GM20000 (cell line): ENCODE measurements at places on chromosomes 16 and 17.

DNA sequence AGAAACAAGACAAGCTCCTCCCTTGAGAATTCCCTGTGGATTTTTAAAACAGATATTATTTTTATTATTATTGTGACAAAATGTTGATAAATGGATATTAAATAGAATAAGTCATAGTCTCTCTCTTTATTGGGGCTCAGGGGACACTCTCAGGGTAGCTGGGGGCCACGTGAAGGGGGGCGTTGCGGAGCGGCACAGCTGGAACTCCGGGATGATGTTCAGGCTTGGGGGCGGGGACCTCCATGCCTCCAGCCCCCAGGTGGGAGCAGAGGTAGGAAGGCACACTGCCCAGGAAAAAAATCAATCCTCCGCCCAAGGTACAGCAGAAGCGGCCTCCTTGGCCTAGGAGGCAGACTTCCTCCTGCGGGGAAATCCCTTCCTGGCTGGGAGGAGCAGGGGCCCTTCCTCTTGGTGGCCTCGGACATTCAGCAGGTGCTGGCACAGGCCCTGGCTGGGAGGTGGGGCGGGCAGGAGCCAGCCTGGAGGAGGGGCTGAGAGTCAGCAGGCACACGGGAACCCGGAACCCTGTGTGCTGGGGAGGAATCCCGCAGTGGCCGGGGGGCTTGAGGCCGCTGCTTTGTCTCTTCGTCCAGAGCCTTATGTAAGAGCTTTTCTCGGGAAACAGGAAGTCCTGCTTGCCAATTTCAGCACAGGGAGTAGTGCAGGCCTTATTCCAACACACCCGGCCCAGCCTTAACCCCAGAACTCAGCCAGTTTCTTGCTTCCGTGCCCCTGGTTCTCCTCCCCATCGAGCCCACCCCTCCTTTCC lies 591 bp upstream of the TNFSF13 start:
- peak; percentile 72 for DNase-seq

DNA sequence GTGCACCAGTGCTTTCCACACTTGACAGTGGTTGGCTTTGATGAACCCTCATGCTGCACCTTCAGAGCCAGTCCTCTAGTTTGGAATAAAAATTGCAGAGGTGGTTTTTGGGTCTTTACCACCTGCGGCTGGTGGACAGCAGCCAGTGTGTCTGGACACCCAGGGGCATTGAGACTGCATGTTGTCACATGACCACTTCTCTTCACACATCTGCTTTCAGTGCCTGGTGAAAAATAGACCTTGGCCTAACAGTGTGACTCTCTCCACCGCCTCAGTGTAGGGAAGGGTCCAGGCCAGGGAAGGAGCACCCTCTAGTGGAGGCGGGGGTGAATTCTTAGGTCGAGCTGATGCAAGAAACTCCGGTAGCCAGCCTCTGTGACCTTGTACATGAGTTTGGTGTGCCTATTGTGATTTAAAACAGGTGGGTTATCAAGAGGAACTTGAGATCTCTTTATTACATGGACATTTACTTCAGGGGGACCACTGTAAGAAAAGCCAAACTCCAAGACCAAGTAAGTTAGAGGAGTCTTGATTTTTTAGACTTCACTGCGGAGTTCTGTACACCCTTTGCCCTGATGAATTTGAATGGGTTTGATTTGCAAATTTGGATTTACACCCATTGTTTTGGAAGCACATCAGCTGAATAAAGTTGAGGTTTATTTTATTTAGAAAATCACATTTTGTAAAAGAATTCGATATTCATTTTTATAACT lies 17.9 kb downstream of the GOSR2 start:
- peak; percentile 79 for DNase-seq

GRCh38 chr17:40399185-40399584 lies 18.5 kb downstream of the TOP2A start:
- DNase-seq: peak; percentile 21

- no peak for DNase-seq
Measured at GRCh38 chr17:7419819-7420610, at the start of gene SPEM1. SPEM1 (plus strand) TSS chr17:7420324; CDS start chr17:7420385, 61 bp downstream.

DNA sequence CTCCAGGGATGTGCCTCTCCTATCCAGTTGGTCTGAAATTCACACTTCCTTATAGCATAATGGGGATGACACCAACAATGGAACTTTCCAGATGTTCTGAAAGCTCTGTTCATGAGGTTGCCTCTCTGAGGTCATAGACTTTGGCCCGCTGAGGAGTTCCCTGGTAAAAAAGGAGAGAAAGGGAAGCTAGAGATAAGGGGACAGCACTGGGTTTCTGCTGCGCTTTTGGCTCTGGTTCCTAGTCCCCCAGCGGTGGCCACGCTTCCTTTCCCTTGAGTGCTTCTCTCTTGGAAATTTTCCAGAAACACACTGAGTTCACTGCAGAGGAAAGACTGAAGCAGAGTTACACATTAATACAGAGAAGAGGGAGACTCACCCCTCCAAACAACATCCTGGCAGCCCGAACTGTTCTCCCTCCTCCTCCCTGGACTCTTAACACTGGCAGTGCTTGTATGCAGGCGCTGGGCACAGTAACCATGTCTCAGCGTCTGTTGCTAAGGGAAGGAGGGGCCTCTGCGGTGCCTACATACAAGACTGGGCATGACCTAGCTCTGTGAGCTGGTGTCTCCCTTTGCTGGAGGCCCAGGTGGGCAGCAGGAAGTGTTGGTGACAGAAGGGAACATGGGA lies at the start of gene DNAH3:
DNAH3 (minus strand) TSS at position 472 of the 627 bp plus-strand sequence. CDS start 527 bp downstream, outside the sequence.
- DNase-seq: no peak

DNA sequence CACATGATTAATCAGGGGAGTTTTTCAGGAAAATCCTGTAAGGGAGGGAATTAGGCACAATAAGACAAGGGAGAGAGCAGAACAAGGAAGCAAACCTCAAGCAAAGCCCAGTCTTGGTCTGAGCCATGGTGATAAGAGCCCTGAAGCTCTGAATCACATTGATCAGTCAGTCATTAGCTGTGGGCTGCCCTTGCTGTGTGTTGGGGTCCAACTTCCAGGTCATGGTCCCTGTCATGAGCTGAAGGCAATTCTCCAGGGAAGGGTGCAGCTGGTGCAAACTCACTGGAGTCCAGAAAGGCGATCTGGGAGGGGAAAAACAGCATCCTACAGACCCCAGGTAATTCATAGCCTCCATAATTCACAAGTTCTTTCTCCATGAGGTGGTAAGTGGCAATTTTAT lies 89.9 kb downstream of the CYLD start:
- DNase-seq: no peak

DNA sequence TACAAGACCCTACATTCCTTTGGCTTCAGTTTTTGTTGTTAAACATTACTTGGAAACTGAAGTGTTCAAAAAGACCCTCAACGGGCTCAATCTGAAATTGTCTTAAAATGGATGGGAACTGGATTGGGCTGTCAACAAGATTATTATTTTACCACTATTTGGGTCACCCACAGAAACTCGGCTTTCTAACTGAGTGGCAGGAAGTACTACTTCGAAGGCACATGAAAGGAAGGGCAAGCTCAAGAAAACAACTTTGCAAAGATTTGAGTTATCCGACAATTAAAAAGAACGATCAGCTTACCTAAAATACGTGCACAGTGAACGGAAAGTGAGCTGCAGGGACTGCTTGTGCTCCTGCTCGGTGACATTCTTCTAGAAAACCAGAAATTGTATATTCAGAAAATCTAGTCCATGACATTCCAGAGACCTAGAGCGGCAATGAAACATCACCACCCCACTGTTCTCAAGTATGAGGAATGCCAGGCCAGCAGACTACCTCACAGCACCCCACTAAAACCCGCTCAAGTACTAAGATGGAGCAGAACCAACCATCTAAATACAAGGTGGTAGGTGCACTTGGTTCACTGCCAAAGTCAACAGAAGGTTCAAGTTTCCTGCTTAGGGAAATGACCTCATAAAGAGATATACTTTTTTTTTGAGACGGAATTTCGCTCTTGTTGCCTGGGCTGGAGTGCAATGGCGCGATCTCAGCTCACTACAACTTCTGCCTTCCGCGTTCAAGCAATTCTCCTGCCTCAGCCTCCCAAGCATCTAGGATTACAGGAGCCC lies 60.5 kb downstream of the ZZEF1 start:
- no peak for DNase-seq

DNA sequence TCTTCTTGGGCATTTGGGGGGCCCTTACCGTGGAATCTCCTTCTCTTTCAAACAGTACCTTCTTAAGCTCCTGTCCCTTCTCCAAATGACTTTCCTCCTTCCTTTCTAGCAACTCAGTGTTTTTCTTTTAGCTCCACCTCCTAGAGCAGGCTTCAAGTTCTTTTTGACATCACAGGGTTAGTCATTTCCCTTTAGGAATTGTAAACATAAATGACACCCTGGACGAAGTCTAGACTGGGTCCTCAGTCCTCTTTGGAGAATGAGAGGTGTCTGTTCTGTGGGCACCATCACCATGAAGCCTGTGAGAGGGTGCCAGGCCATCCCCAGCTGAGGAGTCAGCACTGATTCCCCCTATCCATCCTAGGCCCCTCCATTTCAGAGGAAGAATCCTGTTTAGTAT lies 94.7 kb downstream of the SALL1 start:
- DNase-seq: no peak

DNA sequence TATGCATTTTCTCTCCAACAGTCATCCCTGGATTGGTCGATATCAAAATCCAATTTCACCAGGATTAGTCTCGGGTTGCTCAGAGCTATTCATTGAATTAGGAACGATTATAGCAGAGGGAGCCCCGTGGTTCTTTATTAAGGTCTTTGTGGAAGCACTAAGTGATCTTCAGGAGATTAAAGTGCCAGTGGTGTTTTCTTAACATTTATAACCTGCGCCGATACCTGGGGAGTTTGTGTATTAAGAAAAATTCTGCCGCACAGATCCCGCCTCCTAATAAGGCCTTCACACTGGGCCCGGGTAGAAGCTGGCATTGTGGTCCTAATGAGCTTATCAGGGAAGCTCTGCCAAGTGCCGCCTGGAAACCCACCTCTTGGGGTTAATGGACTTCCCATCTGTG lies 238.7 kb downstream of the RBFOX1 start:
- no peak for DNase-seq

GRCh38 chr17:4766201-4766600 lies 5.5 kb upstream of the TM4SF5 start:
- no peak for DNase-seq

DNA sequence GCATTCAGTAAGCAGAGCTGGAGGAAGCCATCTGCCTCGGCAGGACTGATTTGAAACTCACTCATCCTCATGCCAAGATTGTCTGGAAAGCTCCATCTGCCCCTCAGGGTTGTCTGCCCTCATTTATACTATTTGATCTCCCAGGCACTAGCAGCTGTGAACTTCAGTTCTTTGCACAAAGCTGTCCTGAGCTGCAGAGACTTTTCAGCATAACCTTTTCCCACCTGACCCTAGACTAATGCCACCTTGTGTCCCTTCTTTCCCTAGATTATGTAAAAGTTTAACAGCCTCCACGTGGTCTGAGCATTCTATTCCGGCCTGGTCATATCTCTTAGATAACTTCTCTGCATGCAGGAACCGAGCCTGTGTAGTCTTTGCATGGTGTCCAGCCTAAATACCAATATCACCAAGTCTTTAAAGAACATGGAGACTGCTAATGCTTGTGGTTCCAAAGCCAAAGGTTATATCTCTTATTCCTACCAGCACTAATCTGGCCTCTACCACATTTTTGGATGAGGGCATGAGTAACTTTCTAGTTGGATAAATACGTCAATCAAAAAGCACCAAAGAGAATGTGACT lies 29.1 kb downstream of the STAT5A start:
- DNase-seq: no peak

GRCh38 chr16:83959656-83960434 lies 6.8 kb downstream of the OSGIN1 start:
- DNase-seq: no peak

- no peak for DNase-seq
Measured at GRCh38 chr17:81270279-81270678, 24.8 kb downstream of the SLC38A10 start.

- DNase-seq: no peak
Measured at GRCh38 chr17:32281011-32281451, 15.4 kb downstream of the RHBDL3 start.

DNA sequence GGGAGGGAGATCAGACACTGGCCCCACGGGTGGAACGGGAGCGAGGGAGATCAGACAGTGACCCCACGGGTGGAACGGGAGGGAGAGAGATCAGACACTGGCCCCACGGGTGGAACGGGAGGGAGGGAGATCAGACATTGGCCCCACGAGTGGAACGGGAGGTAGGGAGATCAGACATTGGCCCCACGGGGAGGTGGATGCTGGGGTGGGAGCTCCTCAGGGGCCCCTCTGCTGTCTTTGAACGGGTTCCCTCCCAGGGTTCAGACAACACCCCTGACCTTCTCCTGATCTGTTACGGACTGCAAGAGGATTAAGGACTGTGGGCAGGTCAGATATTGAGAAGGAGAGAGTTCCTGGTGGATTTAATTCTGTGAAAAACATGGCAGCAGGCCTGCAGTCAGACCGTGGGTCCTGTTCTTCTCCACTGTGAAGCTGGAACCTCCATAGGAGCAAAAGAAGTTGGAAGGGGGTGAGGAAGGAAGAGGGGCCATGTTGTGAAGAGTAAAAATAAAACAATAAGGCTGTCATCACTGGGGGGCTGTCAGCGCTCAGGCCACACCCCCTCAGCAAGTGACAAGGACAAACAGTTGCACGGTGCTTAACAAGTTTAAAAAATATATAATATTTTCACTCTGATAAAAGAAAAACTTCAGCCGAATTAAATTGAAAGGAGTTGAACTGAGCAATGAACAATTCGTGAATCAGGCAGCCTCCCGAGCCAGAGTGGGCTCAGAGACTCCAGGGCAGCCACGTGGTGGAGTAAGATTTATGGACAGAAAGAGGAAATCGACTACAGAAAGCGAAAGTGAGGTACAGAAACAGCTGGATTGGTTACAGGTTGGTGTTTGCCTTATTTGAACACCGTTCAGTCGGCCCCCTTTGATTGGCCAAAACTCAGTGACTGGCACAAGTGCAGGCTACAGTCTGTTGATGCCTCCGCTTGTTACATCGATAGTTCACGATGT lies 348.7 kb upstream of the TNRC6C start:
- DNase-seq: peak; percentile 65

DNA sequence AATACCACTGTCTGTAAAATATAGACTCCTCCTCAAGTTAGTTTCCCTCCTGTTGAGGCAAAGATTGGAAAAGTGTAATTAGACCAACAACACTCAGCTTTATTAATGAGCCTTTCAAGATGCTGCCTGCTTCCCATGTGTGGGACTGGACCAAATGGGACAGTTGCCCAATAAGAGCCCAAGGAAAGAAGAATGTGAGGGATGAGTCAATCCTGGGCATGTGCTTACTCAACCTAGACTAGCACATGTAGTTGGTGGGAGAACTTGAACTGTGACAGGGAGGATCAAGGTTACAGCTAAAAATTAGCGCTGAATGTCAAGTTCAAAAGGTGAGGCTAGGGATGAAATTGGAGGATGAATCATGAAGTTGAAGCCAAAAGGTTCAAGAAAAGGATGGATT lies 435.5 kb downstream of the CA10 start:
- DNase-seq: no peak

- DNase-seq: peak; percentile 89
Measured at GRCh38 chr16:67528222-67528869, at the start of gene RIPOR1. RIPOR1 (plus strand) TSS chr16:67528829; CDS start chr16:67538447, 9,618 bp downstream.

GRCh38 chr17:55344514-55344997 lies 77.1 kb downstream of the MMD start:
- no peak for DNase-seq
